Body of pancreas (tissue), 4 donors: ENCODE measurements at places on chromosomes 12 and 14.

DNA sequence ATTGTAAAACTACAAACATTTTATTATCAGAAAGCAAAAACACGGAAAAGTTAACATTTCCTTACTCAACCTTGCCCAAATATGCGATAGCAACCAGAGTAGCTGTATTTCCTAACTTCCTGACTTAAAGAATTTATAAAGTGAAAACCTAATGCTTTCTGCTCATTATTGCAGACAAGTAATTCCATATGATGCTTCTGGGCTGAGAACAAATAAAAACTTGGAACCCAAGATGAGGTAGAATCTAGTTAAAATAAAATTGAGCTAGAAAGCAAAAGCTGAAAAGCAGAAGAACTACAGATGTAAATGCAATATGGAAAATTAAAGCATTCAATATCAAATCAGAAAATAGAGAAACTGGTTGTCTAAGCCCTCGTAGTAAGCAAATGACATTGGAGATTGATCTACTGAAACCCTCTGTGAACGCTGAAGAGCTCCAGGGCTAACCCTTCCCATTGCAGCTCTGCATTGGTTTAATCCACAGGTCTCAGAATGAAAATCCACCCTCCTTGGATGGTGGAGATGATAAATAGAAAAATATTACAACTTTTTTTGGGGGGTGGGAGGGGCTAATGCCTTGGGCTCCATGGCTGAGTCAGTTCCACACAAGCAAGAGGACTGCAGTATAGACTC lies 40.7 kb downstream of the CORO1C start:
- no peak for DNase-seq

- DNase-seq, result peak; percentile 57
These were observed 69.9 kb upstream of the CNTN1 start for GRCh38 chr12:40622246-40622838.

GRCh38 chr12:6703631-6704030 lies 3.0 kb upstream of the PIANP start:
- no peak for DNase-seq

DNA sequence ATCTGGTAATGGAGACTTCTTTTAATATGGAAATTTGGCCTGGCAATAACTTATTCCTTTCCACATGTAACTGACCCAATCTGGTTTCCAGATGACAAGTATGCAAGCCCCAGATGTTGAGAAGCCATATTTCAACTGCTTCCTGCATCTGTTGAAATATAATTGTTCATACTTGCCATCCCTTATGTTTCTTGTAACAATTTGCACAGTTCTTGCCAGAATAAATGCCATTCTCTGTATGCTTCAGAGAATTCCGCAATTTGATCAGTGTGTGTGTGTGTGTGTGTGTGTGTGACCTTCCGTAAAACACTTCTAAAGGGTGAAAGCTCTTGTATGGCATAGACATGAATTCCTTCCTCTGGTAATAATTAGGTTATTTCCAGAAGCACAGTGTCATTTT lies 1.8 kb upstream of the CLEC2A start:
- DNase-seq, result no peak

DNA sequence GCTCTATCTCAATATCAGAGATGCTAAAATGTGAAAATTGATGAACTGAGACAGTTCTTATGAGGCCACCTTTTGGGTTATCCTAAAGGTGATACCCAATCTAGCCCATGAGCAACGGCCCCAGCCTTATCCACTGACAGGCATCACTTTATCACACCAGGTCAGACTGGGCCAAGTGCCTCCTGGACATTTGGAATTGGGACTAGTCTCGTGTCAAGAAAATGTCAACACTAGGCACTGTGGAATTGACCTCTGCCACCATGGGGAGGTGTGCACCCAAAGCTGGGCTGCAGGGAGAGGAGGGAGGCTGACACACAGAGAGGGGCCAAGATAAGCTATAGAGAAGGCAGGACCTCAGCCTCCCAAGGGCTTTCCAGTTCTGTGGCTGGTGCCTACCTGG lies 78.5 kb upstream of the ZFP36L1 start:
- DNase-seq, result no peak
